Fibroblast of skin of right biceps (primary cell): ENCODE measurements at places on chromosomes 3 and 15.

DNA sequence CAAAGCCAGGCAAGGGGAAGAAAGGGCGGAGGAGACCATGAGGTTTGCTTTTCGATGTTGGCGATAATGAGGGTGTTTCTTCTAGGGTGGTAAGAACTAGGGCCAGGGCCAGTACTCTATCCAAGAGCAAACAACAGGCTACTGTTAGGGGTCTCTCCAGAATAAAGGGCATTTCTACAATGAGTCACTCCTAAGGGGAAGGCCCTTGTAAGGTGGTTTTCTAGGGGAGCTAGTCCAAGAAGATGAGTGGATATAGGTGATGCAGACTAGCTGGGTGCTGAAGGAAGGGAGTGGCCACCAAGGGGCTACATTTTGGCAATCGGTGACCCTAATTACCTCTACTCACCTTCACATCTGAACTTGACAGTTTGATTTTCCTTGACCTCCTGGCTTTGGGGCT lies 148.5 kb upstream of the HACD2 start:
- DNase-seq: no peak

DNA sequence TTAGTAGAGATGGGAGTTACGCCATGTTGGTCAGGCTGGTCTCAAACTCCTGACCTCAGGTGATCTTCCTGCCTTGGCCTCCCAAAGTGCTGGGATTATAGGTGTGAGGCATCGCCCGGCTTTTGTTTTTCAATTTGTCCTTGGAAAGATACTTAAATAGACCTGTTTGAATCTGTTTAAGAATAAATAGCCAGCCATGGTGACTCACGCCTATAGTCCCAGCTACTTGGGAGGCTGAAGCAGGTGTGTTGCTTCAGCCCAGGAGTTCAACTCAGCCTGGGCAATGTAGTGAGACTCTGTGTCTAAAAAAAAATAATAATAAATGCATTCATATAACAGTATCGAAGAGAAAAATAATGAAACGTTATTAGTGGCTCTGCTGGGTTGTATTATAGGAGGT lies 17.3 kb downstream of the SNAPC5 start:
- no peak for DNase-seq

DNA sequence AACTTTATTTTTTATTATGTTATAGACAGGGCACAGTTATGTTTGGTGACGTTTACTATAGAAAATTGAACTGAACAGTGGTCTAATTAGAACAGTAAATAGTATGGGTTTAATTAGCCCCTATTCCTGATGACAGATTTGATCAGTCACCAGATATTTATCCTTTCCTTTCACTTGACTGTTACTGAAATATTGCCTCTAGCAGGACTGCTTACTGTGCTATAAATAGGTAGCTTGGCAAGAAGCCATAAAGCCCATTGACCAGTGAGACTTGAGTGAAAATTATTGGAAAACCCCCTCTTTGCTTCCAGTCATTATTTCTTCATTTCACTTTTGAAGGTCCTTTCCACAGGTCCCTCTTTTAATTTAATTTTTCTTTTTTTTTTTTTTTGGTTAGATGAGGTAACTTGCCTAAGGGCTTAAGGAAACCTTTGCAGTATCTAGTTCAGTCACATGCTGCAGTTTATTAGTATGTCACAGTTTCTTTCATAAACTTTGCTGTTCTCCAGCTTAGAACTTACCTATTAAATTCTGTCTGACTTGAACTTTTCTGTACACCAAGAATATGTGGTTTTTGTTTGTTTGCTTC lies 115.6 kb downstream of the ADAMTSL3 start:
- DNase-seq: peak; percentile 7

GRCh38 chr15:93359425-93360131 lies 270.6 kb upstream of the RGMA start:
- peak; percentile 79 for DNase-seq

- no peak for DNase-seq
These were observed 170.2 kb upstream of the ICE2 start for GRCh38 chr15:60648928-60649679.

DNA sequence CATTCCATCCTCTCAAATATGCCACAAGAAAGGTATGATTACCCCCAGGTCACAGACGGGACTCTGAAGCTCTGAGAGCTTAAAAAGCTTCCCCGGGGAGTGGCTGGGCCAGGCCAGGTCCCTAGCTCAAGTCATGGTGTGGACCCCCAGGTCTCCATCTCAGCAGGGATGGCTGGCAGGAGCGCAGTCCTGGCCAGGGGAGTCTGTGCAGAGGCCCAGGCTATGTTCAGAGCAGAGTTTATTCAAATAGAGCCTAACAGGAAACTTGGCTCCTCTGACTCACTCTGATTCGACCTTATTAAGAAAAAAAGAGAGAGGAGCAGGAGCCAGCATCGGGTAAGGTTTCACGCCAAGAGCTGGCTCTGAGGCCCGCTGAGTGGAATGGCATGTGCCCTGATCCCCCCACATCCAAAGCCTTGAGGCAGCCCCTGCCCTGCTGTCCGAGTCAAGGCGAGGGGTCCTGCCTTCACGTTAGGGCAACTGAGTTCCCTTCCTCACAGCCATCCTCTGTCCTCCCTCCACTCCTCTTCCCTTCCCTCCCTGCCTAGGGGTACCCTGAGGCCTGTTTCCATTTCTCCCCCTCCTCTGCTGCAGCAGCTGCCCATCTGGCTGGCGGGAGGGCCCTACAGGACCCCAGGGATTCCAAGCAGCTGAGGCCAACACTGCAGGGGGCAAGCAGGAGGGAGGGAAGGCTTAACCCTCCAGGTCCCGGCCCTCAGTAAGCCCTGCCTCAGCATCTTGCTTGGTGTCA lies 1.9 kb upstream of the LOXL1 start:
- DNase-seq: peak; percentile 91

GRCh38 chr3:82293867-82294266 lies 532.4 kb upstream of the GBE1 start:
- no peak for DNase-seq

- no peak for DNase-seq
These were observed 113.5 kb upstream of the BHLHE40 start for GRCh38 chr3:4865714-4866113.

DNA sequence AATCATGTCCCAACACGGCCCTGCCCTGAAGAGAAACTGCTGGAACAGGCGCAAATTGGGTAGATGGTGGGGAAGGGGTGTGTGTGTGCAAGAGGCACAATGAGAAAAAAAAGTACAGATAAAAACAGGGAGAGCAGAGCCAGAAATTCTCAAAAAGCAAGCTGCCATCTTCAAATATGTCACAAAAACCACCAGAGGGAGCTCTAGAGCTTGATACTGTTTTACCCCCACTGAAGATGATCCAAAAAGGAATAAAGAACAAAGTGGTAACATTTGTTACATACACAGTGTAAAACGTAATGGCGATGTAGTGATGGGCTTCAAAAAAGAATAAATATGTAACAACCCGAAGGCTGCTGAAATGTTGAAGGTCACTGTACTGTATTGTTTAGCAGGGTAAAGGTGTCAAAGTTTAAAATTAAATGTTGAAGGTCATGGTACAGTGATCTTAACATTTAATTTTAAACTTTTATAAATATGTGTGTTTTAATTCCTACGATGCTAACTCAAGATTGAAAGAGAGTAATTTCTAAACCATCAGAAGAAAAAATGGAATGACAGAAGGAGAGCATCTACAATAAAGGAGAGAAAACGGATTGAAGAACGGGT lies 6.0 kb downstream of the SNRPA1 start:
- peak; percentile 48 for DNase-seq

GRCh38 chr15:38530113-38530512 lies 34.5 kb downstream of the RASGRP1 start:
- DNase-seq: no peak

GRCh38 chr3:172309741-172310427 lies 138.4 kb downstream of the GHSR start:
- no peak for DNase-seq

GRCh38 chr15:54816401-54816800 lies 380.3 kb downstream of the RSL24D1 start:
- no peak for DNase-seq

DNA sequence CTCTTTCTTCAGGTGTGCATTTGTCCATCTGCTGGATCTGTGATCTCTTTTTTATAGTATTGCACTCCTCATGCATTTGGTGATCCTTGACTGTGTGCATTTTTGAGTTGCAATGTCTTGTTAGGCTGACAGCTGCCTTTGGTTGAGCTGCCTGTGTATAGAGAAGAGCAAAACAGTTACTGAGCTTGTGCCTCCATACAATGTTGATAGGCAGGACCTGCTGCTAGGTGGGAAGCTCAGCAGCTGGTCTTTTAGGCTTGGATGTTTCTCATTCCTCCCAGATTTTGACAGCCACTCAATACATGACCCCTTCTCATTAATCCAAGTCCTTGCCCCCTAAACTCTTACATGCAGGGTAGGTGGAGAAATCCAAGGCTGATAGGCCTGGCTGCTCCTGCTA lies 74.8 kb upstream of the PIAS1 start:
- no peak for DNase-seq

- no peak for DNase-seq
These were observed 54.9 kb upstream of the PRR20G start for GRCh38 chr3:127342735-127343134.

GRCh38 chr3:147921051-147921450 lies 511.9 kb downstream of the ZIC1 start:
- DNase-seq: peak; percentile 52

DNA sequence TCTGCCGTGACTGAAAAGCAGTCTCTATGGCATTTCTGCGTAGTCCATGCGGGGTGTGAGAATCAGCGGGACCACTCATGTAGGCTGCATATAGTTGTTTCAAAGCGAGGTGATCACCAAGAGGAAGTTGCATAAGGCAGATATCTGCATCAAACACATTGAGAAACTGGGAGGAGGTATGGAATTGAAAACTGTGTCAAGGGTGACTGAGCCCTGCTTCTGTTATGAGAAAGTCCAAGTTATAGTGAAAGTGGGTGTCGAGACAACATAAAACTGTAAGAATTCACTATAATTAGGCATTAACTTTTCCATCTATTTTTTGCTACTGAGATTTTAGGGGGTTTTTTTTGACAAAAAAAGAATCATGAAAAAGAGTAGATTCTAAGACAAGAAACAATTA lies 109.3 kb downstream of the ZIC1 start:
- no peak for DNase-seq

- no peak for DNase-seq
These were observed 15.3 kb downstream of the SCG3 start for GRCh38 chr15:51696566-51696965.

DNA sequence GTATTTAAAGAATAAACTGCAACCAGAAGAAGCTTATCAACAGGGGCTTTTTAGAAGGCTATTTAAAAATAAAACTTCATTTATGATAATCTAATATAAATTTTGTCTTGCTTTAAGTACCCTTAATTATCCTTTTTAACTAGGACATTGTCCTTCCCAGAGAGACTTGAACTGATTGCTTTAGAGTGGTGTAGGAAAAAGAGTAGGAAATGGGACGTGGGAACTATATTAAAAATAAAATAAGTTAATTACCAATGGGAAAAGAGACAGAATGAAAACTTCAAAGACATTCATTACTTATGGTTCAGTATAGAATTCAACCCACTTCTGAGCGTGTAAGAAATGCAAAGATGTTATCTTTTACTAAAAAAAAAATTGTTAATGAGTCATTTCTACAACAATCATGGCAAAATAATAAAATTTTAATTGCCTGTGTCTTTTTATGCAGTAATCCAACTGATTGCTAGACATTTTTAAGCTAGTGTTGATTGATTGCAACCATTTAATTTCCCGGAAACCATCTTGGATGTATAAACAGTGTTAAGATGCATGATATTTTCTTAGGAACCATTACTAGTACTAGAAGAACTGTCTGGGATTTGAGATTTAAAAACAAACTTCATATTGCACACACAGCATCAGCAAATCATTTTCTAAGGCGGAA lies 298.8 kb upstream of the UMPS start:
- no peak for DNase-seq

DNA sequence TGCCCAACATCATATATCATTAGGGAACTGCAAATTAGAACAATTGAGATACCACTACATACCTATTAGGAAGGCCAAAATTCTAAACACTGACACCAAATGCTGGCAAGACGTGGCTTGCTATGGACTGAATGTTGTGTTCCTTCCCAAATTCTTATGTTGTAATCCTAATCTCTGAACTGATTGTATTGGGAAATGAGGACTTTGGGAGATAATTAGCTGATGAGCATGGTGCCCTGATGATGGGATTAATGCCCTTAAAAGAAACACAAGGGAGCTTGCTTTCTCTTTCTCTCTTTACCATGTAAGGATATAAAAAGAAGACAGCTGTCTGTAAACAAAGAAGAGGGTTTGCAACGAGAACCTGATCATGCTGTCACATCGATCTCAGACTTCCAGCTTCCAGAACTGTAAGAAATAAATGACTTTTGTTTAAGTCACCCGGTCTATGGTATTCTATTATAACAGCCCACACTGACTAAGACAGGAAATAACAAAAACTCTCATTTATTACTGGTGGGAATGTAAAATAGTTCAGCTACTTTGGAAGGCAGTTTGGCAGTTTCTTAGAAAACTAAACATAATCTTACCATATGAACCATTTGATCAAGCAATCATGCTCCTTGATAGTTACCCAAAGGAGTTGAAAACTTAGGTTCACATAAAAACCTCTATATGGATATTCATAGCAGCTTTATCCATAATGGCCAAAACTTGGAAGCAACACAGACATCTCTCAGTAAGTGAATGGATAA lies 458.3 kb upstream of the CBLB start:
- peak; percentile 70 for DNase-seq

DNA sequence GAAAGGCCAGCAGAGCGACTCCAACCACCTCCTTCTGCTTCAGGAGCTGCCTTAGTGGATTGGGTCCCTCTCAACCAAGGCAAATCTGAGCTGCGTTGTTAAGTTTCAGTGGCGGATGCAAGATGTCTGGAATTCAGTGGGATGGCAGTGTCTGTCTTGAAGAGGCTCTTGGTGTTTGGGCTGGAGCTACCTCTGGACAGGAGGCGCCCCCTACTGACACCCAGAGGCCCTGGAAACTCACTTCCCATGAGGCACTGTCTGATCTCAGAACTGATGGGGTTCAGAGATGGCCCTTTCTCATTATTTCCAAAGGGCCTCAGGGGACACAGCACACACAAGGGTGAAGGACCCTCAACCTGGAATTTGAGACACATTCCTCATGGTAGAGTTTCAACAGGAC lies 6.0 kb upstream of the SLC28A1 start:
- DNase-seq: peak; percentile 41

DNA sequence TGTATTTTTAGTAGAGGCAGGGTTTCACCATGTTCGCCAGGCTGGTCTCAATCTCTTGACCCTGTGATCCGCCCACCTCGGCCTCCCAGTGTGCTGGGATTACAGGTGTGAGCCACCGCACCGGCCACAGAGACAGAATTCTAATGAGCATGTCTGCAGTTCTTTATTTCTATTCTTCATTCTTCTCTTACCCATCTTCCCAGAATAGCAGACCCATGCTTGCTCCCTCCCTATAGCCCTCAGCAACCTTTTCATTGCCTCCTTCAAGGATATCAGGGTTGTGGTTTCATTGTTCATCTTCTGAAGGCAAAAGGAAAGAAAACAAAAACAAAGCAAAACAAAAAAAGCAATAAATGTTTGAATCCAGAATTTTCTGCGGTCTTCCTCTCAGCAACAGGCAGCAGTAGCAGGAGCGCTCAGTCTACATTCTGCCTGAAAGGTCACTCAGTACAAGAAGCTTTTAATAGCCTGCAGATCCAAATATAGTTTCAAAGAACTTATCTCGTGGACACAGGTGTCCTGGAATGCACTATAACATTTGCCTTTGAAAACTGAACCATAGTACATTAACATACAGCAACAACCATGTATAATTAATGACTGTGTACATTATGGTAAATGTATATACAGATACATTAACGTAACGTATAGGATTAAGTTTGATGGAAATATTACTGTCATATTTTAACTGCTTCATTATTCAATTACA lies at the start of gene SMCO1:
TSS of gene SMCO1 (minus strand) at position 434 of the 709 bp plus-strand sequence. CDS start at position 297, 137 bp downstream.
- DNase-seq: no peak
